H1 (cell line): ENCODE measurements at places on chromosomes 16 and 17. TPM values are rescaled to one million over a fixed set of nuclear protein-coding genes. Genes with fewer than 3 reads are reported as not detected.

- no peaks in the 10 kb centered on the region for H3K4me1 ChIP-seq
- H3K36me3 ChIP-seq: no peaks in the 10 kb centered on the region
- no peak overlapping the region for H3K4me3 ChIP-seq
- no peak for DNase-seq
- H3K27ac ChIP-seq: no peak overlapping the region
Observed at GRCh38 chr16:83533193-83533592, 274.6 kb upstream of the HSBP1 start.

- peaks cover 3% of the 10 kb centered on the region; the same call in 1 of the 2 replicates for H3K4me1 ChIP-seq
- no peaks in the 10 kb centered on the region for H3K27me3 ChIP-seq
- no peak for DNase-seq
Observed at GRCh38 chr17:78408476-78409050, 30.1 kb downstream of the PGS1 start.

DNA sequence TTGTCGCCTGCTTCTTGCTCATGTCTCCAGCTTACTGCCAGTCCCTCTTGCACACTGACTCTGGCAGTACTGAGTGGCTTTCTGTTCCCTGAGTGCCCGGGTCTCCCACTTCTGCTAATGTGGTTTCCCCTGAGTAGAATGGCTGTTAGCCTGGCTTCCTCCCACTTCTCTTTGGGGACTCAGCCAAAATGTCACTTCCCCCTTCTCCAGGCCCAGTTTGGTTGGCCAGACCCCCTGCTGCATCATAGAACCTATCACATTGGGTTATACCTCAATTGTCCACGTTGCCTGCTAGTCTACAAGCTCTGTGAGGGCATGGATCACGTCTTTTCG, 304.4 kb downstream of the HS3ST3B1 start:
- DNase-seq: no peak
- H3K27me3 ChIP-seq: no peaks in the 10 kb centered on the region
- H3K36me3 ChIP-seq: no peaks in the 10 kb centered on the region
- H3K4me1 ChIP-seq: no peaks in the 10 kb centered on the region

DNA sequence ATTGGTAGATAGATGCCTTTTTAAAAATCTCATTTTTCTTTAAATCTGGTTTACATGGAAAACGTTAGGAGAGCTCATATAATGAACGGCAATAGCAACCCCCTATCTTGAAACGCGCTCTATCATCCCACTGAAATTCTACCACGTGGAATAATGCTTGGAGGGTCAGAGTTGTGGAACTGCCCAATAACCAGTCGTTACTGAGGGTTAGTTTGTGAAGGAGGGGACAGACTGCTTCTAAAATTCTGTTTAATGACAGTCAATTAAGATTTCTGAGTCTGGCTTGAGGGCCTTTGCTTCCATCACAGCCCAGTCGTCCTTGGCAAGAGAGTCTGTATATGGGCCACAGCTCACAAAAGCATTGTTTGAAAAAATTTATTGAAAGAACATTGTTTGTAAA, 482 bp downstream of the IRF8 start:
- no peak overlapping the region for H3K27ac ChIP-seq
- H3K4me1 ChIP-seq: no peaks in the 10 kb centered on the region
- peak overlapping the region; percentile 68 for H3K4me3 ChIP-seq
- no peak for DNase-seq

- H3K4me3 ChIP-seq: no peak overlapping the region
- peaks cover 30% of the 10 kb centered on the region for H3K36me3 ChIP-seq
- no peak overlapping the region for H3K27ac ChIP-seq
- no peaks in the 10 kb centered on the region for H3K4me1 ChIP-seq
- no peaks in the 10 kb centered on the region for H3K27me3 ChIP-seq
Observed at GRCh38 chr16:75289189-75289588, 37.8 kb upstream of the BCAR1 start.

DNA sequence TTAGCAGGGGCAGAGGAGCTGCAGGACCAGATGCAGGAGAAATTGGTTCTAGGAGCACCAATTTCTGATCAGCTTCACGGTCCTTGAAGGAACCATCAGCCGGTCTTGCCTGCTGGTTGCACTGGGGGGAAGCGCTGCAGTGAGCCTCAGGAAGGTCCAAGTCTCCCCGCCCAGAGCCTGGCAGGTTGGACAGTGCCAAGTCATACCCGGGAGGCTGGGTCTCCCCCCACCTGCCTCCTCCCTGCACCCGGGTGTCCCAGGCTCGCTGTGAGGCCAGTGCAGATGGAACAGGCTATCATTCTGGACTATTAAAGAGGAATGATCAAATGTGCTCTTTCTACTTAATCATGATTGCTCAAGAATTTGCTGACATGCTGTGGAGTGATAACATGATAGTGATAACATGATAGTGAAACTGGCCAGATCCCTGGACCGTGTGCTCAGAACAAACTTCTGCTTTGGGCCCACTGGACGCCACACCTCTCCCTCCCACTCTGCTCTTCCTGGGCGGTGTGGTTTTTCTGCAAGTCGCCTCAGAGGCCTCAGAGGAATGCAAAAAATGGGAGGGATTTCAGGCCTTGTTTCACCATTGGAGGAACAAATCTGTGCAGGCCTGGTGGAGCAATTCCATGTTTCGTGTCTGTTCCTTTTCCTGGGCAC, 236.0 kb downstream of the IRF8 start:
- DNase-seq: no peak
- H3K4me3 ChIP-seq: no peak overlapping the region
- no peaks in the 10 kb centered on the region for H3K4me1 ChIP-seq

GRCh38 chr17:80919331-80920311, 72.0 kb upstream of the CHMP6 start:
- H3K4me3 ChIP-seq: no peak overlapping the region
- DNase-seq: no peak

DNA sequence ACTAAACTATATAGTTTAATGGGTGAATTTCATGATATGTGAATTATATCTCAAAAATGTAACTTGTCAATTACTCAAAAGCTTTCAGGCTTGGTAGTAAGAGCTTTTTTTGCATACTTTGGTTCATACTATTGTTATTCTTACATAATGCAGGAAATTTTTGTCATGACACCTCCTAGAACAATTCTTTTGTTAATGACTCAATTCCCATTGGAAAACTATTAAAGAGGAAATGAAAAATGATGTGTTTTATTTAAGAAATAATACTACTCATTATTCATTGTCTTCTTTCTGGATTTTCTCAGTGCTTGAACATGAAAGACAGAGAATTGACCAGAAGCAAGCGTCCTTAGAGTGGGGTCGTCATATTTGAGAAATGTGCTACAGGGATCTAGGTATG, 196.4 kb upstream of the KCNJ16 start:
- H3K4me1 ChIP-seq: no peaks in the 10 kb centered on the region
- H3K27me3 ChIP-seq: no peaks in the 10 kb centered on the region
- H3K36me3 ChIP-seq: no peaks in the 10 kb centered on the region
- H3K27ac ChIP-seq: no peak overlapping the region

DNA sequence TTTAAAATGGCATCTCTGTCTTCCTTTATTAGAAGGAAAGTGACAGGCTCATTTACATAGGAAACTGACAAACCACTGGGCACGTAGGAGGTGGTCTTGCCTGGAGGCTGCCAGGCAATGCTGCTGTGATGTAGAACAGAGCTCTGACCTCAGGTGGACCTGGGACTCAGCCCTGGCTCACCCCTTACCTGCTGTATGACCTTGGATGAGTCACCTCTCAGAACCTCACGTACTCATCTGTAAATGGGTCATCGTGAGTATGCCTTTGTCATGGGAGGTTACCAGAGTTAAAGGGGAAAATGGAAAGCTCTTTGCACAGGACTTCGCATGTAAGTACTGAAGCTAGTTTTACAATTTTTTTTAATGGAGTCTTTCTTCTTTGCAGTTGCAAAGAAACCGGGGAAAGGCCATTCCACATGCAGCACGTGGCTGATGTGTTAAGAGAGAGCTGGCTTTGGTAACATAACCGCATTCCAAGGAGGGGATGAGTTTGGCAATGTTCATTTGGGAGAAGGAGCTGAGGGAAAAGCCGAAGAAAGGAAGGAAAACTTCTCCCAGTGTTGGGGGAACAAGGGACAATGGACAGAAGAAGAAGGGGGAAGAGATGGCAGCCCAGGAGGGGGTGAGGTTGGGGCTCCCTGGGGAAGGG, 37.4 kb upstream of the LONP2 start:
- no peak for DNase-seq
- H3K36me3 ChIP-seq: no peaks in the 10 kb centered on the region
- no peaks in the 10 kb centered on the region for H3K4me1 ChIP-seq
- no peak overlapping the region for H3K4me3 ChIP-seq
- no peak overlapping the region for H3K27ac ChIP-seq

GRCh38 chr17:8173871-8174322, 2.3 kb downstream of the TMEM107 start:
- H3K36me3 ChIP-seq: no peaks in the 10 kb centered on the region
- H3K27me3 ChIP-seq: no peaks in the 10 kb centered on the region
- H3K4me1 ChIP-seq: peaks cover 4% of the 10 kb centered on the region
- no peak for DNase-seq

- H3K4me1 ChIP-seq: no peaks in the 10 kb centered on the region
- H3K4me3 ChIP-seq: no peak overlapping the region
- no peak for DNase-seq
Observed at GRCh38 chr16:951660-952301, 19.0 kb downstream of the LMF1 start.

- no peak for DNase-seq
- no peaks in the 10 kb centered on the region for H3K4me1 ChIP-seq
- no peaks in the 10 kb centered on the region for H3K27me3 ChIP-seq
- H3K27ac ChIP-seq: no peak overlapping the region
- H3K36me3 ChIP-seq: no peaks in the 10 kb centered on the region
Observed at GRCh38 chr17:17666111-17666714, 15.0 kb upstream of the RAI1 start.

Gene BLMH
- total RNA-seq: 74.3 and 75.3 TPM in 2 replicates

Gene POLR3K
- 45.4 and 49.6 TPM in 2 replicates for total RNA-seq

Gene ZNF200
- 7.5 and 9.9 TPM in 2 replicates for total RNA-seq

Gene HOXB6
- not detected in 2 replicates for total RNA-seq

Gene RCVRN
- total RNA-seq: not detected in 2 replicates
